ENCODE measurements at places on chromosomes 1 and 21.

DNA sequence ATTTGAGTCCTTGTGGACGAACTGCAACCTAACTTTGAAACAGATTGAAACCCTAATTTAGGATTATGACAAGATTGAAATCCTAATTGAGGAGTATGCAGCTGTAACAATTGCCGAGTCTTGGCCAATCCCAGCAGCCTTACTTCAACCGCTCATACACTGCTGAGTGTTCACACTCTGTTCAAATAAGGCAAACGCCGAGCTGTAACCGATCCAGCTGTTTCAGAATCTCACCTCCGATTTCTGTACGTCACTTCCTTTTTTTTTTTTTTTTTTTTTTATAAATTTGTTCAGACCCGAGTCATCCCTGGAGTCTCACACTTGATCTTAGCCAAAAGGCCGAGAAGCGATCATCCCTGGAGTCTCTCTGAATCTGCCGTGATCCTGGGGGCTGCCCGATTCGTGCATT, 22.3 kb upstream of the ATP5PO start:
- no peak for DNase-seq
- peaks cover 54% of the 10 kb centered on the region for H3K4me1 ChIP-seq
- no peak overlapping the region for H3K4me3 ChIP-seq
- no peaks in the 10 kb centered on the region for H3K27me3 ChIP-seq
- H3K27ac ChIP-seq = peak overlapping the region; percentile 6
- H3K36me3 ChIP-seq = peaks cover 57% of the 10 kb centered on the region

DNA sequence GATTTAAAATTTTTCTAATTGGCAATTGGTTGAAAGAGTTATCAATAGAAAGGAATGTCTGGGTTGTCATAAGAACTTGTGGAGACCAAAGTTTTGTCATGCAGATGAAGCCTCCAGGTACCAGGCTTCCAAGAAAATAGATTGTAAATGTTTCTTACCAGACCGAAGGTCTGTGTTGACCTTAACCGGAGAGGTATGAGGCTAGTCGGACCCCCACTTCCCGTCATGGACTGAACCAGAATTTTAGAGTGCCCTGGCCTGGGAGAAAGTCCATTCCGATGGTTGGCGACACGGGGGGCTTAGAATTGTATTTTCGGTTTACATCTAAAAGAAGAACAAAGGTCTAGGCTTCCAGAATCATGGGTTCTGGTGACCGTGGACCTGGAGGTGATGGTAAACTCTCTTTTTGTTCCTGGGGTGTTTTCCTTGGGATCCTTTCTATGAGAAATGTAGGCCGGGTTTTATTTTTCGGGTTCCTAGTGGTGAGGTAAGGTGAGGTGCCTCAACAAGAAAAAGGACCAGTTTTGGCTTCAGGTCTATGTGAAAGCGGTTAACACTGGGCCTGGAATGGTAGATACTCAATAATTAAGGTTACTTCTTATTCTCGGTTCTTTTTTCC, 405 bp upstream of the UHMK1 start:
- H3K27me3 ChIP-seq = no peaks in the 10 kb centered on the region
- H3K4me3 ChIP-seq = peak overlapping the region; percentile 99
- H3K27ac ChIP-seq = peak overlapping the region; percentile 91
- no peak for DNase-seq

- H3K27me3 ChIP-seq = peaks cover 14% of the 10 kb centered on the region
- no peak overlapping the region for H3K27ac ChIP-seq
- no peak for DNase-seq
- H3K4me3 ChIP-seq = no peak overlapping the region
These were observed 36.1 kb downstream of the CDCA8 start for GRCh38 chr1:37728416-37728815.

- peaks cover 78% of the 10 kb centered on the region for H3K36me3 ChIP-seq
- H3K4me3 ChIP-seq = no peak overlapping the region
- no peak for DNase-seq
- H3K4me1 ChIP-seq = no peaks in the 10 kb centered on the region
- no peak overlapping the region for H3K27ac ChIP-seq
These were observed 30.6 kb downstream of the NPHP4 start for GRCh38 chr1:5961601-5962000.

GRCh38 chr1:178544531-178544930, 31.6 kb downstream of the TEX35 start:
- H3K4me3 ChIP-seq = no peak overlapping the region
- DNase-seq = no peak
- H3K4me1 ChIP-seq = peaks cover 19% of the 10 kb centered on the region
- H3K27ac ChIP-seq = no peak overlapping the region

DNA sequence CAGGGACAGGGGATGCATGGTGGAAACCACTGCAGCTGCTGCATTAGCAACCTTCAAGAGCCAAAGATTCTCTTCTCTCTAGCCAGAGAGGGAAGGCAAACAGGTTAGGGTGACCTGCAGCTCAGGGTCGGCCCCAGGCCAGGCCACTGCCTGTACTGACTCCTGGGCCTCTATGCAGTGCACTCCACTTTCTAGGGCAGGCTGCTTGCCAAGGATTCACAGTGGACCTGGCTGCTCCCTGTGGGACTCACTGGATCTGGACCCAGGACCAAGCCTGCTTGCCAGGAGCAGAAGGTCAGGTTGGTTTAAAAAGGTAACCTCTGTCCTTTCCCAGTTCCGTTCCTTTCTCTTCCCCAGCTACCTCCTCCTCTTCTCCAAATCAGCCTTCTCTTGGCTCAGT, 52.4 kb downstream of the HIVEP3 start:
- peak overlapping the region; percentile 86 for H3K27ac ChIP-seq
- H3K36me3 ChIP-seq = peaks cover 55% of the 10 kb centered on the region
- peaks cover 100% of the 10 kb centered on the region for H3K4me1 ChIP-seq
- no peaks in the 10 kb centered on the region for H3K27me3 ChIP-seq

DNA sequence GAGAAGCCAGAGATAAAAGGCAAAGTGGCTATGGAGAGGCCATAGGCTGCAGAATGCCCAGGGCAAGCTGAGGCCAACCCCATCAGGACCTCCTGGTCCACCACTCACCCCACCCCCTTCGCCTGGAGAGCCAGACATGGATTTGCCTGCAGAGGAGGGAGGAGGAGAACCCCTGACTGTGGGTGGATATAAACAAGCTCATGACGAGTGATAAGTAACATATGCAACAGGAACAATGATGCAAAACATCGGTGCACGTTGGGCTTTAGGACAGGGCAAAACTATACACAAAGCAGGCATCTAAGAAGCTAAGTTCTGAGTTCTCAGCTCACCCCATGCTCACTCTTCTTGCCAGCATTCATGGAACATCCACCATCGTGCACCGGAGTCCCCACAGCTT, 150.3 kb downstream of the ETS2 start:
- DNase-seq = no peak
- peaks cover 42% of the 10 kb centered on the region for H3K4me1 ChIP-seq
- H3K27me3 ChIP-seq = no peaks in the 10 kb centered on the region
- no peak overlapping the region for H3K4me3 ChIP-seq
- H3K27ac ChIP-seq = no peak overlapping the region
- H3K36me3 ChIP-seq = no peaks in the 10 kb centered on the region

GRCh38 chr21:42423685-42424084, 20.0 kb downstream of the UBASH3A start:
- peak overlapping the region; percentile 48 for H3K4me3 ChIP-seq
- no peak for DNase-seq
- no peaks in the 10 kb centered on the region for H3K27me3 ChIP-seq
- H3K36me3 ChIP-seq = peaks cover 78% of the 10 kb centered on the region
- peak overlapping the region; percentile 94 for H3K27ac ChIP-seq
- peaks cover 84% of the 10 kb centered on the region for H3K4me1 ChIP-seq

DNA sequence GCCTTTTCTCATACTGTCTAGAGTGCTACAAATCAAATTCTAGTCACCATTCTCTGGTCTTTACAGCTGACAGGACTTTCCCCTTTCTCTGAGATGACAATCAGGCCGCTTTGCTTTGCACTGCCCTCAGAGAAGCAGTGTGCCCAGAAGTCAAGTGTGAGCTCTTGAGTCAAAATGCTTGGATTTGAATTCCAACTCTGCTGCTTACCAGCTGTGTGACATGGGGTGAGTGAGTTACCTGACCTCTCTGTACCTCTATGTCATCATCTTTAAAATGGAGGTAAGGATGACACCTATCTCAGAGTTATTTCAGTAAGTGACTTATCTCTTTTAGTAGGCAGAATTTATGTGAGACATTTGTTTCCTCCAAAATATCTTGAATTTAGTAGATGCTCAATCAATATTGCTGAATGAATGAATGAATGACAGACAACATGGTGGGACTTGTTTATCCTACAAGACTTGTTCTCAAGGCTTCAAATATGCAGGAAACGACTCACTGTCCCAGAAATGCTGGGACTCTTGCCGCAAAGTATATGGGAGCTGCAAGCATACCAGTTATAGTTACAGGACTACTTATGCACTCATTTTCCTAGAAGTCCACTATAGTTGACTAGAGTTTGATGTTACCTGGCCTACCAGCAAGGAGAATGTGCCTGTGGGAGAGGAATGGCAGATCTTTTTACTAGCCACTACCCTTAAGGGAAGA, 38.1 kb upstream of the A3GALT2 start:
- no peaks in the 10 kb centered on the region for H3K27me3 ChIP-seq
- no peak overlapping the region for H3K4me3 ChIP-seq
- DNase-seq = no peak
- H3K36me3 ChIP-seq = no peaks in the 10 kb centered on the region
- no peak overlapping the region for H3K27ac ChIP-seq
